ENCODE measurements at places on chromosomes 12 and 14.
A peak's percentile ranks its signal among the peaks of the same experiment; 100 is the strongest.

- DNase-seq, result no peak
These were observed 22.3 kb upstream of the BCDIN3D start for GRCh38 chr12:49865109-49865781.

DNA sequence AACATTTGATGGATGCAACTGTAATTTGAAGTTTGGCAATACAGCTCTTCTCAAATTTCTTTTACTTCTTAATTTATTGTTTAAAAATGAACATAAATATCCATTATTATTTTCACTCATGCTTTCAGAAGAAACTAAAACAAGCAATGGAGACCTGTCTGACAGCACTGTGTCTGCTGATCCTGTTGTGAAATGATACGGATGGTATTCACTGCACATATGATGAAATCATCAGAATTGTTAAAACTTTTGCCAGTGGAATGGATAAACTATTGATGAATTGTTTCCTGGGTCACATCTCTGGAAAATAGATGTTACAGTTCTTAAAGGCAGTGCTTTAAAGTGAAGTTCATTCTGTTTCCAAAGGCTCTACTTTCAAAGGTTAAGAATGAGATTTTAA is 59.2 kb downstream of the WASHC4 start:
- no peak for DNase-seq

DNA sequence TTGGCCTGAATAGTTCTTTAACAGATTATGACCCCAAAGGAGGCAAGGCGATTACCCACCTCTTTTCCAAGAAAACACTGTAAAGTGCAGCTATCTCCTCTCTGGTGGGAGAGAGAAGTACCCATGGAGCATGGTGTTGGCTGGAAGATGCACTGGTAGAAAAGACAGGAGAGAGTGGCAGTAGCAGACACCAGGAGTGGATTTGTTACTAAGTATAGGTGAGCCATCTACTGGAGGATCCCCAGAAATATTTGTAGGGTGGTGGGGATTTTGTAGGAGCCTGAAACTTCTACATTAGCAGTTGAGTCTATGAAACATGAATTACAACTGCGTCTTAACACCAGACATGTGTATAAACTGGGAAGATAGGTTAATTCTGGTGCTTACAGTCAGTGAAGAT is 148.0 kb downstream of the SLC38A4 start:
- DNase-seq, result peak; percentile 44

DNA sequence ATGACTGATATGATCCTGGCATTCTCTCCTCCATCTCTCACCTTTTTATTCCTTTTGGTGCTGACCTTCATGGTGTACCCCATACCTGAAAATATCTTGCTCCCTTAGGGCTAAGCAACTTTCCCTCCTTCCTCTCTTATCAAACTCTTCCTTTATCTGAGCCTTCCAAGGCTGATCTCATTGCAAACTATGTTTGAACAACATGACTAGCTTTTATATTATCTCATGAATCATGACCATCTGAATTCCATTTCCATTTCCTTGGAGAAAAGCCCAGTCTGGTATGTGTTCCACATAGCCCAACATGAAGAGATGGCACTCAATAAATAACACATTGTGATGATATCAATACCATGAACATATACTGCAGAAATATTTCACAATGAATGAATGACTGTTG is 111.6 kb downstream of the TSPAN8 start:
- no peak for DNase-seq

- no peak for DNase-seq
These were observed 413.6 kb downstream of the TMEM121 start for GRCh38 chr14:105939810-105940508.

Measured in T-helper 2 cell (primary cell).